ENCODE measurements at places on chromosomes 2 and 18.

GRCh38 chr2:61419570-61419969 is 51.3 kb downstream of the USP34 start:
- no peak for DNase-seq

DNA sequence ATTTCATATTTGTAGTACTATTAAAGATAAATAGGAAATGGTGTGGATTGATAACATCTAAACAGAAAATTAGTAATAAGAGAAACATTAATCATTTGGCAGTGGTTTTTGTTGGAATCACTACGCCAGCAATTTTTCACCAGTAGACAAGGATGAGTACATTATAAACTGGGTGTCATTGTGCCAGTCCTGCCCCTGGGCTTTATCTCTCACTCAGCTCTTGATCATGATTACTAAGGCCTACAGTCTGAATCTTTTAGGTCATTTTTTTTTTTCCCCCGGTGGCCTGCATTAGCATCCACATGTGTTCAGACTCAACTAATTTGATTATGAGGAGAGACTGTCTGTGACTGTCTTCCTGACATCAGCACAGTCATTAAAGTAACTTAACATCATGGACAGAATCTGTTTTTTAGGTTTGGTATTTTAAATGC is 16.2 kb downstream of the GULP1 start:
- DNase-seq, result no peak

GRCh38 chr2:233546101-233546500 is 20.5 kb downstream of the USP40 start:
- no peak for DNase-seq

DNA sequence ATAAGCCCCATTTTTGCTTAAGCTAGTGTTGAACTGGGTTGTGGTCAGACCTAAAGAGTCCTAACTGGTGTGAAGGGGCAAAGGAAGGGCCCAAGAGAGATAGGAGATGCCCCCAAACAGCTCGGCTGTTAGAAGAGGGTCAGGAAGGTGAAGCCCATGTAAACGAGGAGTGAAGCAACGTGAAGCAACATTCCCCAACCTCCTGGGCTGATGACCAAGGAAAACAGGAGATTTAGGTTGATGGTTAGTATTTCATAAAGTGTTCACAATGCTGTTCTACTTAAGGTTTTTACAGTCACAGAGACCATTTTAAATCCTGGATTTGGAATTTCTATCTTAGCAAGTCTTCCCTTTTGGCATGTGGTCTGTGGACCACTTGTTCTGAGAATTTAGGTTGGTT is 144.0 kb upstream of the SERPINE2 start:
- DNase-seq, result no peak

DNA sequence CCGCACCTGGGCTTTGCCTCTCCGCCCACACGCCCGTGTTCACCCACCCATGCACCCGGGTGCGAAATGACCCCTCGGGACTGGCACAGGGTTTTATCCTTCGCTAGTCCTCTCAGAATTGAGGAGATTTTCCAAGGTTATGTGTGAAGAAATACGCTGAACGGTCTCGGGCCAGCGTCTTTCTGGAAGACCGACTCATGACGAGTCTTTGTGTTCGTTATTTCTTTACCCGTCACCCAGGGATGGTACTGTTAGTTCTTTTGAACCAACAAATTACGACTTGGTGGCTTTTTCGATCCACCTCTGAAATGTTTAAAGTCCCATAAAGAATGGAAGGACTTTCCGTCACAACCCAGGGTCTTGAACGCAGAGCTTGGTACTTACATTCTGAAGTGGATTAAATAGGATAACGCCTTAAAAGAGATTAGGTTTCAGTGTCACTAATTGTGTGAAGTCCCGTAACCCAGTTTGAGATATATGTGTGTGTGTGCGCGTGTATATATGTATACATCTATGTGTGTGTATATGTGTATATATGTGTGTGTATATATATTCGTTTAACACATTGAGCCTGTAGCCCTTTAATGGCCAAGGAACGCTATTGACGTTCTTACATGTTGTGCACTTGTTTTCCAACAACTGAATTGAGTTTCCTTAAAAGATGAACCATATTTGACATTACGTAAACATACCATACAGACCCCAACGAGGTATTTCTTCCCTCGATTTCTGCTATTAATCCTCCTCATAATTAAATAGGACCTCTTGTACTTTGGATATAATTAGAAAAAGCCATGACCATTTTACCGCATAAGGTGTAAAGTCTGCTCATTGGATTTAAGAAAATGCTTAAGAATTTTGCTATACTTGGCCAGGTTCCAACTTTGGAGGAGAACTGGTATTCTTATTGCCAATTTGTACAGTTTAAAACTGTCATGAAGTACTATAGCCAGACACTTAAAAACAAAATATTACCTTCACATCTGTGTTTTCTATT is 889 bp downstream of the ZC3H15 start:
- DNase-seq, result no peak

- no peak for DNase-seq
Measured at GRCh38 chr2:7604456-7604855, 687.2 kb downstream of the RNF144A start.

DNA sequence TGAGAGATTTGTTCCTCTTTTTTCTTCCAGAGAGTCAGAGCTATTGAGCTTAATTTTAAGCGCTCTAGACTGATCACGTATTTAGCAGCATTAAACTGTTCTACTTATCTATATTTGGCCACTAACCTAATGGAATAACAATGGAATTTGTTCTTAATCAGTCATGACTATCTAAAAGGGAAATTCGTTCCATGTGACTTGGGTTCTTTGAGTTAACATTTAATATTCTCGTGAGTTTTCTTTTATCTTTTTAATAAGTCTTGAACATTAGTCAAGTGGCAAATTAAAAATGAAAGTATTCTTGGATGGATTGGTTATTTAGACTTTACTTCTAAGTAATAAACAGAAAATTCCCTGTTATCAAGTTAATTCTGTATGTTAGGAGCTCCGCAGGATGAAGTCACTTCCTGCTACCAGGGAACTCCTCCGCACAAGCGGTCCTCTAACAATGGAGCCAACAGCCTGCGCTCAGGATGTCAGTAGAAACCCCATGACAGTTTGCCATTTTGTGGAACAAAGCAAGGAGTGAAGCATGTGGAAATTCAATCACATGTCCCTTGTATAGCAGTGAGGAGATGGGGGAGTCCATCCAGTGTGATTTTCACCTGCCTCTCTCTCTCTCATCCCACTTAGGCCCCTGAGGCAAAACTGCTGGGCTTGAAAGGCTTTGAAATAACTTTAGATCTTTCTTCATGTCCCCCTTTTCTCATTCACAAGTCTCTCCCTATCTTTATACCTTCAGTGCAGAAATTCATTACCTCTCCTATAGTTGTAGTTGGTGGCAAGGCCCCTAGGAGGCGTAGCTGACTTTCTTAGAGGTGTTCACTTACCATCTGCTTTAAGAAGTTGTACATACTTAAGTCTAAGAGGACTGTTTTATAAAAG is 138.1 kb downstream of the WDR7 start:
- no peak for DNase-seq

DNA sequence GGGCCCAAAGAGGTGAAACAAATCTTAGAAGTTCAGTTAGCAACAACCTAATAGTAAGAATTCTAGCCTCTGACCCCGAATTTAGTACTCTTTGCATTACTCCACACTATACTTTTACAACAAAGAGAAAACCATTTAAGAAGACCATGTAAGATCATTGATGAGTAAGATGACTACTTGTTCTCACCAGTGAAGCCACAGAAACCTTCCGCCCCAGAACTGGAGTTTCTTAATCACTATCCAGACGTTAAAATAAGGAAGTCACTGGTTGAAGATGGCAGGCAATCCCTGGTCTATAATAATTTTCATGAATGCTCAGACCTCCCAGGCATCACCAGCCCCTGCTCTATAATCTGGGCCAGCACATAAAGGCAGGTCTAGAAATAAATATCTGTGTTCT is 95.0 kb downstream of the TMEM163 start:
- DNase-seq, result no peak

DNA sequence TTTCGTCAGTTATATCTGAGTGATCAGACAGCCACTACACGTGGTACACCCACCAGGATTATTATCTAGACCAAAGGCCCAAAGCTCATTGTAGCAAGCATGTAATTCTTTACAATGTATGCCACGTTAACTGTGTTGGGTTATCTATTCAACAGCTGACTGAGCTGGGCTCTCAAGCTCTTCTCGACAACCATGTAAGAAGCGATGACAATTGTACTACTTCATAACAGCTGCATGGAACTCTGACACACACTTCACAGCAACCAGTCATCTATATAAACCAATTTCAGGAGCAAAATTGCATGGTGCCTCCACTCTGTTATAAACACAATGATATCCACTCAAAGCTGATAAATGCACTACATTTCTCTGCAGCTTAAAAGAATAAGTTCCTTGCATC is 701.8 kb downstream of the NR4A2 start:
- no peak for DNase-seq

GRCh38 chr2:121591199-121591598 is 58.1 kb downstream of the CLASP1 start:
- DNase-seq, result no peak

DNA sequence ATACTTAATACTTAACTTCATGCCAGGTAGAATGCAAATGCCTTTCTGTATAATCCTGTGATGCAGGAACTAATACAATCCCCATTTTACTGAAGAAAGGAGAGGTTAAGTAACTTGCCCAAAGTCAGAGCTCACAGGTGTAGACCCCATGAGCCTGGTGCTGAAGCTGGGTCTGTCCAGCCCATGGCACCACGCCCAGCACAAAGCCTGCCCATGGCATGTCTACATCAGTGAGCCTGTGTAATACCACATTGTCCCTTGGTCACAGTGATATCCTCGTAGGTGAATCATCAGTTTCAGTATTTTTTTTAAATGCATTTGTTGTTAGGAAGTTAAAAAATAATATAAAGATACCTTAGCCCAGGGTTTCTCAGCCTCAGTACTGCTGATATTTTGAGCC is 69.9 kb upstream of the MCFD2 start:
- DNase-seq, result no peak

DNA sequence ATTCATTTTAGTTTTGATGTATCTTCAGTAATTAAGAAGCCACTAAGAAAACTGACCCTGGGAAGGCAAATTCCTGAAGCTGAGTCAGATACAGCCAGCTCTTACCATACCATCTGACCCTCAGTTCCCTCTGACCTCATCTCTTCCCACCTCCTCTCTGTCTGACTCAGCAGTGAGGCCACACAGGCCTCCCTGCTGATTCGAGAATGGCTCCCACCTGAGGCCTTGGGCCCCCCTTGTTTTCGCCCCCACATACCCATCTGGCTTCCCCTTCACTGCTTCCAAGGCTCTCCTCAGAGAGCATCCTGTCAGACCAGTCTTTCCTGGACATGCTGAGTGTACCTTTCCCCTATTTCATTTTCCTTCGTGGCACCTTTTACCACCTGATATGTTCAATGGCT is 71.0 kb upstream of the CYP1B1 start:
- no peak for DNase-seq

DNA sequence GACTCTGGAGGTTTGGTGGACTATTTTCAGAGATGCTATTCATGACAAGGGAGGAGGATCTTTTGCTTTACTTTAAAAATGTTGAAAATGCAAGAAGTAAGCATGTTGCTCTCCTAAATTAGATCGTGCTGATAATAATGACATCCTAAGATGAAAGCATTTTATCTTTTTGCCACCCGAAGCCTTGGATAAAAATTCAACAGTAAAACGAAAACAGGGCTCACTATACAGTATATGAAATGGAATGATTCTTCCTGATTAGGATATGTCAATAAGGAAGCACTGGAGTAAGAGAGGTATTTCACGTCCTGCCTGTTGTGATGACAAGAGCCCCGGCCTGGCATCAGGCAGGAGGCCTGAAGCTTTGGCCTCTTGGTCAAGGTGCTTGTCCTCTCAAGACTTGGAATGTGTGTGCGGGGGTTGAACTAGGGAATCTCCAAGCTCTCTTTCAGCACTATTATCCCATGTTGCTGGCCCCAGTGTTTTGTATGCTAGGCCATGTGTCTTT is 306.0 kb downstream of the MTX2 start:
- DNase-seq, result no peak

DNA sequence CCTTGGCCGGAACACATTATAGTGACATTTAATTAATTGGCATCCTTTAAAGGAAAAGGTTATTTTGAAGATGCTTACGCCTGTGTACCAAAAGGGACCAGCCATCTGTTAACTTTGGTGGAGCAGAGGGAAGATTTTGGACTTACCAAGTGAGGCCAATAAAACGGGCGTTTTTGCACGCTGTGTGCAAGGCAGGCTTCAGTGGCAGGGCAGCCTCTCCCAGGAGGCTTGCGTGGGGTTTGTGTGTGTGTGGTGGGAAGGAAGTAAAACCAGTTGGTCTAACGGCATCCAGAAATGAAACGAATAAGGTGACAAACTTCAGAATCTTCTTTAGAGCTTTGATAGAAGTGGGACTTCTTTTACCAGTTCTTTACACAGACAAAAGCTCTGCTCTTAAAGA is 191.7 kb downstream of the PRKCE start:
- DNase-seq, result no peak

- DNase-seq, result peak; percentile 16
Measured at GRCh38 chr2:113117541-113118262, 9.7 kb upstream of the IL1RN start.

All from ecto neural progenitor cell (in vitro differentiated cells).